Activated CD8-positive, alpha-beta memory T cell treated with anti-CD3 and anti-CD28 coated beads for 1 hour (primary cell): ENCODE measurements at places on chromosomes 7 and 10.

DNA sequence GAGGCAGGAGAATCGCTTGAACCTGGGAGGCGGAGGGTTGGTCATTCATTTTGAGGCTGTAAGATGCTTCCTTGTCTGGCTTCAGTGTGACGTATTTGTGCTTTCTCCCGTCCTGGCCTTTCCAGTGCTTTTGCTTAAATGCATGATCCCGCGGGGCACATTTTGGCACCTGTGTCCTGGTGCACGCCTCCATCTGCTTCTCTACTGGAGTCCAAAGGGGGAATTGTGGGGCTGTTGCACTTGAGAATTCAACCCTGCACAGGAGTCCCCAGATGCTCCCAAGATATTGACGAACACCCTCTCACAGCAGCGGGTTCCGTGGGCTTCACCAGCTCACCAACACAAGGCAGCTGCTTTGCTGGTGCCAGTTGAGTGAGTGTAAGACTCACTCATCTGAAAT is 10.3 kb upstream of the LRRC27 start:
- no peak for DNase-seq

DNA sequence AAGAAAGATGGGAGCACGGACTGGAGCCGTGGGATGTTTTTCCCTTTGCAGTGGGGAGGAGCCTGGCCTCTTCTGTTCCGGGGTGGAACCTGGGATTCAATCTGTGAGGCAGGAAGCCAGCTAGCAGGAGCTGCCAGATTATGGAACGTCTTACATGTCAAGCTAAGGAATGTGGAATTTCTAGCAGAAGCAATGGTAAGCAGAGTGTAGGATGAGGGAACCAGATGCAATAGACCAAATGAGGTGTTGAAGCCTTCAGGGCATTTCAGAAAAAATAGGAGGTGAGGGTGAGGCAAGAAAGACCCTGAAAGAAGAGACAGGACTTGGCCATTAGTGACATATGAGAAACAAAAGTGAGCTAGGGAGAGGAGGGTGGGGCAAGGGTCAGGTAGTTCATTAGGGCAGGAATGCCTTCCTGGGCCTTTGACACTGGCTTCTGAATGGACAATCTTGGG is 105.5 kb downstream of the CHN2 start:
- DNase-seq: no peak

DNA sequence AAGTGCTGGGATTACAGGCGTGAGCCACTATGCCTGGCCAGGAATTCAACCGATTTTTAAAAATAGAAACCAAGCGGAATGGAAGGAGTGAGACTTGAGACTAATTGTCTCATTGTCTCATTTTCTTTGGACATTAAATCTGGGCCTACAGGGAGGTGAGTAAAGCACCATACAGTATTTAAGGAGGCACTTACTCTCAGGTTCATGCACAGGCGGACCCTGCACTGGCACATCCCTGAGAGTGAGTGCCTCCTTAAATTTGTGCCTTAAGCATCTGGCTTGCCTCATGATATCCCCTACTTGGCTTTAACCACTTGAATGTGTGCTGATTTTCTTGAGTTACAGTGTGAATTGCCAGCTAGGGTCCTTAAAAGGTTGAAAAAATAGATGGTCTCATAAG is 10.6 kb downstream of the UBE3C start:
- DNase-seq: no peak

DNA sequence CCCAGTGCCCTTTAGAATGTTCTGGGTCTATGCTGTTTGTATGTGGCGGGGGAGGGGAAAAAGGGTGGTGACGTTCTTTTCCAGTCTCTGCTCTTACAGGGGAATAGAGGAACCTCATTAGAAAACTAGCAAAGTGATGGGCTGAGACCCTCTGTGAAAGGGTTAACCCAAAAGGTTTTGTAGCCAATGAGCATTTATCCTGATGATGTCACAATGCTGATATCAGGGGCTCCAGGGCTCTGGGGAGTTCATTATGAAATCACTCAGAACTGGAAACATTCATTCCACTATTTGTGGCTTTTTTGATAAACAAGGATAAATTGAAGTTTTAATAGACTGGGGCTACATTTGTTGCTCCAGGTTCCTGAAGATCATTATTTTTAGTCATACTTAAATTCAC is 71.7 kb downstream of the ARID5B start:
- no peak for DNase-seq

GRCh38 chr7:3896169-3896765 is 595.2 kb downstream of the SDK1 start:
- DNase-seq: no peak

- DNase-seq: no peak
Measured at GRCh38 chr7:129169686-129170440, 18.6 kb upstream of the SMO start.

- no peak for DNase-seq
Measured at GRCh38 chr7:77370606-77371005, 45.5 kb downstream of the GSAP start.

DNA sequence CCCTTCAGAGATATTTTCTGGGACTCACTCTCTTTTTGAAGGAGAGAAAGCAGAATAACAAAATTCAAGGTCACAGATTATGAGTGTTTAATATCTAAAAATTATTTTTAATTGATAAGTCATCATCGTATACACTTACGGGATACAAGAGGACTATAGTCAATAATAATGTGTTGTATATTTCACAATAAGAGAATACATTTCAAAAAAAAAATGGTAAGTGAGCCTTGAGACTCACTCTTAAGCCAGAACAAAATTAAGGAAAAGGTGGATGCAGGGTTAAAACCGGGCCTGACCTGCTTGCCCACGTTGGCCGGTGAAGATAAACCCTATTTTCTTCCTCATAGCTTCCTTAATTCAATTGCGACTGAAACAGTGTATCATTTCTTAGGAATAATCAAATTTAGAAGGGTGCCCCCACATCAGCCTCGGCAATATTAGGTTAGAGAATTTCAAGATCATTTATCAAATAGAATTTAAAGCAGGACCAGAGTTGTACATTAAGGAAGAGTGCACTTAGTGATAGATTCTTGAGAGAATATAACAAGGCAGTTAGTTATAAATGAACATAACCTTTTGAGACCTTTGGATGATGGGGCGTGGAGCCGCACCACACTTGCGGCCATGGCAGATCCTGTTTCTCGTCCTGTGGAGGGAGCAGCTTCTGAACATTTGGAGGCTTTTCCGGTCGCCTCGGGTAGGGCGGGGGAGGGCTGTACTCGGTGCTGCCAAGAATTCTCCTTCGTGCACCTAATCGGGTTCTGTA is 321.8 kb downstream of the PAXIP1 start:
- DNase-seq: no peak

GRCh38 chr7:12653518-12653917 is 33.9 kb upstream of the ARL4A start:
- DNase-seq: no peak

DNA sequence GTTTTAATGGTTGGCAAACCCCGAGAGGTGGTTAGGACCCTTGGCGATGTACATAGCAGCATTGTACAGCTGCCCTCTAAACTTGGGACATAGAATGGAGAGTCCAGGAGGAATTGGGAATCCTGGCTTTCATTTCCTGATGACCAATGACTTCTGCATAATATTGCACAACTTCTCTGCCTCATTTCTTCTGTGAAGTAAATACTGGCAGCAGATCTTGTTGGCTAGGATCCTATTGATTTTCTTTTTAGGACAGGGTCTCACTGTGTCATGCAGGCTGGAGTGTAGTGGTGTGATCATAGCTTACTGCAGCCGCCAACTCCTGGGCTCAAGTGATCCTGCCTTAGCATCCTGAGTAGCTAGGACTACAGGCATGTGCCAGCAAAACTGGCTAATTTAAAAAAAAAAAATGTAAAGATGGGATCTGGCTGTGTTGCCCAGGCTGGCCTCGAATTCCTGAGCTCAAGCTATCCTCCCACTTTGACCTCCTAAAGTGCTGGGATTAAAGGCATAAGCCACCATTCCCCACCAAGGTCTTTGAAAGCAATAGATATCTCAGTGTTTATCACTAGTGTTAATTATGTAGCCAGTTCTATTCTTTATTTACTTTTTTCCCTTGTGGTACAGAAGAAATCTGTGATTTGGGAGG is 58.1 kb downstream of the PODXL start:
- no peak for DNase-seq

- no peak for DNase-seq
Measured at GRCh38 chr7:149197675-149198074, 2.3 kb downstream of the ZNF282 start.

- DNase-seq: no peak
Measured at GRCh38 chr10:100912013-100912604, 654 bp upstream of the SLF2 start.

DNA sequence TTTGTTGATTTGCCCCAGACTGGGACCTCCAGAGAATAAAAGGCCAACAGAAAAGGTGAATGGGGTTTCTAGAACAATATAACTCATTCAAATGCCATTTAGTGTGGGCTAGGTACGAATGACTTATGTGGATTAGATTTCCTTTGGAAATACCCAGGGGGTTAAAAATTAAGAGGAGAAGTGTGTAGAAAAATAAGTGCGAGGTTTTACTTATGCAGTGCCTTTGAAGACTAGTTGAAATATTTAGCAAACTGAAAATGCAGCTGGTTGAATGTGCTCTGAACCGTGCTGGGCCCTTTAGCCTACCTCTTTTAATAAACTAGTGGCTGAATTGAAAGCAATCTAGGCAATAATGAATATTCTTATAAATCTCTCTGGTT is 180.6 kb downstream of the LRMDA start:
- no peak for DNase-seq

DNA sequence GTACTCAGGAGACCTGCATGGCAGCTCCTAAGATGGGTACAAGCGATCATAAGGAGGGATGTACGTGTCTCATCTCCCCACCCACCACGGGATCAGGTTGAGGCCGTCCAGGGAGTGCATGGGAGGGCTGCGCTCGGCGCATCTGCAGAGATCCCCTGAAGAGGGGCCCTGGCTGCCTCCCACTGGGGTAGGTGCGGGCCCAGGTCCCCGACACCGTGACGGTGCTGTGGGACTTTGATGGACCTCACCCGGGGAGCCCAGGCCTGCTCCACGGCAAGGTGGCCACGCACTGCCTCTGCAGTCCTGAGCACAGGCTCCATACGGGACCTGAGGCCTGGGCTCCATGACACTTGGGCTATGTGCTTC is 12.7 kb downstream of the GET4 start:
- no peak for DNase-seq

DNA sequence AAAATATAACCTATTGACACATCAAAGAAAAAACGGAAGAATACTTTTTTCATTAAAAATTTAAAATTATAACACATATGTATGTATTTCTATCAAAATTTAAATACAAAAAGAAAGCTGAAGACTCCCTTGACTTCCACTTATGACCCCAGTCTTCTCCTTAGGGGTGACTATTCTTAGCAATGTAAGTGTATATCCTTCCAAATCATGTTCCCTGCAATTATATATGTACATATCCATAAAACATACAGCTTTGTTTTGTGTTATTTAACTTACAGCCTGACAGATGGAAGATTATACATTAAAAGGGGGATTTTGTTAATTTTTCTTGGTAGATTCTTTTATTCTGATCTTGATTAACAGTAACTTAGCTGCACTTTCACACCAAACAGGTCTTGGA is 9.1 kb downstream of the GLUD1 start:
- no peak for DNase-seq

GRCh38 chr7:95517870-95518269 is 32.1 kb downstream of the ASB4 start:
- DNase-seq: no peak

- no peak for DNase-seq
Measured at GRCh38 chr7:69681181-69681580, 82.9 kb downstream of the AUTS2 start.

- DNase-seq: no peak
Measured at GRCh38 chr10:78247821-78248220, 214.2 kb downstream of the RPS24 start.

DNA sequence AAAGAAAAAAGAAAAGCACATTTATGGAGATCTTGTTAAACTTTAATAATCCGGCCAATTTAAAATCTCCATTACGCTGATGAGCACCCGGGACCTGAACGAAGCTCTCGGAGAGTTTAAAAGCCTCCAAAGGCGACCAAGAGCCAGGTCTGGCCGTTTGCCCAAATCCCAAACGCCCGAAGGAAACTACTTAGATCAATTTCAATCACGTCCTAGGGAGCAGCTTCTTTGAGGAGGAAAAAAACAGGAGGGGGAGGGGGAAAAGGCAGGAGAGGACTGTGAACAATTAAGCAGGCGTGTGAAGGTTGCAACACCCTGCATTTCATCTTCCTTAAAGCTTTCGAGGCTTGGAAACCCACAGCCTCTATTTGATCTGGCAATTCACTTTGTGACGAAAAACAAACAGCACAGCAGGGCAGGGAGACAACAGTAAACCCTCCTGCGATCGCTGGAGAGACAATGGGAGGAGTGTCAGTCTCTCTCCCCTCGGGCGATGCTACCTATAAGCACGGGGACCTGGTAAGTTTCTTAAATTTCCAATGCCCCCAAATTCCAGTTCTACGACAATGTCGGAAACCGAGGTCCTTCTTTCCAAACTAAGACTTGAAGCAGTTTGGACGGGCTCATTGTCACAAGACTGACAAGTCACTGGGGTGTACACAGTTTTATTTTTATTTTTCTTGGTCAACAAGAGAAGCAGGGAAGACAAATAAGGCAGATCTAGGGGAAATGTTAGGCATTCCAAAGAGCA is 1.2 kb downstream of the KLF6 start:
- DNase-seq: no peak

GRCh38 chr7:24392774-24393173 is 108.8 kb downstream of the NPY start:
- DNase-seq: no peak

GRCh38 chr10:14247377-14248116 is 83.2 kb downstream of the FRMD4A start:
- DNase-seq: no peak

DNA sequence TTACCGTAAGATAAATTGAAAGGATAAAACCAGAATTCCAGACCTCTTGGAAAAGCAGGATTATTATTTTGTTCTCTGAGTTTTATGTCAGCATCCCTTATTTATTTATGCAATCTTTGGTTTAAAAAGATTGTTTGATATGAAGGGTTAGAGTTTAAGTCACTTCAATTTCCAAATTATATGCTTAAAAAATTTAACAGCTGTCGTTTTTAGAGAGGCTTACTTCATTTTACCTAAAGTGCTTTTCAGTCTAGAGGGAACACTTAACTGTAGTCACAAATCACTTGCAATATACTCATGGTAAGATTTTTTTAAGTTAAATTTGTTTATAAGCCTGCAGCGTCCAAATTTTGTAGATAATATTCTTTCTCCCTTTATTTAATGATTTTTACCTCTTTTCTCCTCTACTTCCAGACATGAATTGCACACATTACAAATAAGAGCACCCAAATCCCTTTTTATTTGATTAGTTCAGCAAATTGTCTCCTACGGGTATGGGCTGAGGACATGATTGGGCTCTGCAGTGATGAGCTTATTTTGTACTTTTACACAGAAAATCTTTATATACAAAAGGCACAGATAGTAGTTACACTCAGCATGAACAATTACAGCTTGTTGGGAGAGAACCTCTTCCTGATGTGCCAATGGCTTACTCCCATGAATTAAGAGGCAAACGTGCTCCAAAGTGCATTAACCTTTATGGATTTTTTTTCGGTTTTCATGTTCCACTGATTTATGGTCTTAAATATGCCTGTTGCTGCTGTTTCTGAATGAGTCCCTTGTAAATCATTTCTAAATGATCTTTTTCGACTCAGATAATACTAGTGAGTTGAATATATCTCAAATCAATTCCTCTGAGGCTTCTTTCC is 319.3 kb upstream of the LRGUK start:
- no peak for DNase-seq

DNA sequence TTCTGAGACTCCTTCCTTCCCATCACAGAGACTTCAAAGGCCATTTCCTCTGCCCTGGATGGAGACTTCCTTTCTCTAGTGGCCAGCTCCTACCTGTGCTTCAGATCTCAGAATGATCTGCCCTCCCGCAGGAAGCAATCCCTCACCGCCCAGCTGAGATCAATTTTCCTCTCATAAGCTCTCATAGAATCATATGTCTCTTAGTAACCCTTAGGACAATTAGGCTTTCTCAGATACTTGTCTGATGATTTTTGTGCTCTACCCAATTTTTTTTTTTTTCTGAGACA is 212.6 kb upstream of the PRSS58 start:
- DNase-seq: no peak
